ENCODE measurements at places on chromosomes 11 and 22.

DNA sequence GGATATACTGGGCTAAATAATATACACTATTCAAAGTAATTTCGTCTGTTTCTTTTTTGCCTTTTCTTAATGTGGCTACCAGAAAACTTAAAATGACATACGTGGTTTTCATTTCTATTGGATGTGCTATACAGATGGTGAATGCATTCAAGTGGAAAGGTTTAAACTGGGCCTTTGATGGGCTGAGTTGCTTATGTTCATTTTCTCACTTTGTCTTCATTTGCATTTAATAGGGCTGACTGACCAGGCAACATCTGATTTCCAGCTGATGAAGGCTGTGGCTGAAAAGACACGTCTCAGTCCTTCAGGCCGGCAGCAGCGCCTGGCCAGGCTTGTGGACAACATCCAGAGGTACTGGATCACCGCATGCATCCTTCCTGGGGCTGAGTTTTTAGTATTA lies 27.9 kb downstream of the PIWIL4 start:
- DNase-seq, result no peak

DNA sequence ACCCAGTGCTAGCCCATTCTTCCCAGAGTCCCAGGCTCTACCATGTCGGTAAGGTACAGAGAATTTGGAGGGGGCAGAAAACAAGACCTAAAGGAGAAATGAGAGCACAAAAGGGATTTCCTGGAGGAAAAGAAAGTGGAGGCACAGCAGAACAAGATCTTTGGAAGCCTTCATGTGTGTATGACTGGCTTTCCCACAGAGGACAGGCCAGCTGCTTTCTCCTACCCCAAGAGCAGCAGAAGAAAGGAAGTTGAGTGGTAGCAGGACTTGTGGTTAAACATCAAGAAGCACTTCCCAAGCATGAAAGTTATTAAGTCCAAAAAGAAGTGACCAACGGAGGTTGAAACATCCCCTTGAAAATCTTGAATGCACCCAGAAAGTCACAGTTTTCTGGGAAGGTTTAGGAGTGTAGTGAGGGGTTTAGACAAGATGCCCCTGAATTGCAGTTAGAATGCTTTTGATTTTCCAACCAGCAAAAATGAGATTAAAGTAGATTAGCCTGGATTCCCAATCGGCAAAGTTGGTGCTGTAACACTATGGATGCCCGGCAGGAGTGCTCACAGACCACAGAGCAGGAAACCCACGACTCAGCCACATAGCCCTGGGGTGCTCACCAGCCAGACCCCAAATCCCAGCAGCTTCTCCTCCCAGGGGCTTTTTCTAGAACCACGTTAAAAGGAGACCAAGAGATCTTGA lies 608 bp downstream of the TMPRSS13 start:
- no peak for DNase-seq

- DNase-seq, result no peak
These were observed 5.0 kb upstream of the CCDC88B start for GRCh38 chr11:64334764-64335735.

GRCh38 chr11:86486261-86487030 lies 111.8 kb downstream of the CCDC81 start:
- no peak for DNase-seq

DNA sequence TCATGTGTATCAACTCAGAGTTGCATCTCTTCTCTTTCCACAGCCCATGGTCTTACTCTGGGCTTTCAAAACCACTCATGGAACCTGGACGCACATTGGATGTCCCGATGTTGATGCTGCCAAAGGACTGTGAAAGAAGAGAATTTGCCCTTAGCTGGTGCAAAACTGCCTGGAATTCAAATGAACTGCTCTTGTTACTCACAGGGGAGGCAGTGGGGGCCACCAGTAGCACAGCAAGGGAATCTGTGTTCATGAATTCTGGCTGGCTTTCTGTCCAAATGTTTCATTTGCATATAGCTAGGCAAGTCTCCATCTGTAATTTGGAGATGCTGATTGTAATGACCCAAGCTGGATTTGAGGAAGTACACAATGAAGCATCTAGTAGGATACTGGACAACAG lies 24.9 kb downstream of the LMO2 start:
- no peak for DNase-seq

- no peak for DNase-seq
These were observed 264 bp downstream of the CHEK1 start for GRCh38 chr11:125625225-125625629.

Data from stimulated activated CD4-positive, alpha-beta T cell treated with anti-CD3 and anti-CD28 coated beads, Interleukin-1b, Interleukin-23, amount 100 ng/mL, for 1 hour (primary cell).